Naive thymus-derived CD8-positive, alpha-beta T cell (primary cell): ENCODE measurements at places on chromosomes 2 and 18.

- no peak for DNase-seq
These were observed 483.9 kb upstream of the ZNF804A start for GRCh38 chr2:184114439-184114838.

GRCh38 chr2:190589008-190589407 lies 54.5 kb upstream of the NEMP2 start:
- no peak for DNase-seq

DNA sequence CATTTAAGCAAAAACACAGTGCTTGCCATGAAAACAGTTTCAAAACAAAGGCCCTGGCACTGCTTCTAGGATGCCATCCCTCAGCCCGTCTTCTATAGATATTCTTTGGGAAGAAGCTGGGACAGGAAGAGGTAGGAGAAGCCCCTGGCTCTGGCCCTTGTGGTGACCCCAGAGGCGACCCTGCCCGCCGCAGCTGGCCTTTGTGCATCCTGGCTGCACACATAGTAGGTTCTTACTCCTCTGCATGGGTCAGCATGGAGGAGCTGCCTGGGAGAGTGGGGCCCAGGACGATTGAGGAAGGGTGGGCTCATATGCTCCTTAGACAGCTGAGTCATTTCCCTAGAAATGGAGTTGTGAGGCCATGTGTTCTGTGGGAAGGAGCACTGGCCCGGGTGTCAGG lies 44.4 kb upstream of the OTOF start:
- DNase-seq: no peak

DNA sequence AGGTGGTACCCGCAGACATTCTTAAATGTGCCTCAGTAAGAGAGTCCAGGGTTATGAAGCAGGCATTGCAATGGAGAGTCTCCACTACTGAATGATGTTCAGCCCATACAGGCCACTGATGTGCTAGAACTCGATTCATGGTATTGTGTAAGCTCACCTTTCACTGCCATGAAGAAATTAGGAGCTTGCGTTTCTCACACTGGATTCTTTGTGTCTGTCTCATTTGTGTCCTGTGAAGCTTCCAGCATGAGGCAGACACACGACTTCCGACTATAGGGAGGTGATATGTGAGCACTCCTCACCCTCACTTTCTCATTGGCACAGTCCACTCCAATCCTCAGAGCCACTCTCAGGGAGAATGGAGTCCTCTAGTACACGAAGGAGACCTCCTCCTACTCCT lies 677.4 kb upstream of the RAB6C start:
- no peak for DNase-seq

- no peak for DNase-seq
These were observed 60.4 kb downstream of the C18orf63 start for GRCh38 chr18:74375999-74376398.

- no peak for DNase-seq
These were observed 149.1 kb downstream of the GREB1L start for GRCh38 chr18:21391074-21391673.

- DNase-seq: no peak
These were observed 1.2 kb downstream of the ZNF514 start for GRCh38 chr2:95158441-95158840.

DNA sequence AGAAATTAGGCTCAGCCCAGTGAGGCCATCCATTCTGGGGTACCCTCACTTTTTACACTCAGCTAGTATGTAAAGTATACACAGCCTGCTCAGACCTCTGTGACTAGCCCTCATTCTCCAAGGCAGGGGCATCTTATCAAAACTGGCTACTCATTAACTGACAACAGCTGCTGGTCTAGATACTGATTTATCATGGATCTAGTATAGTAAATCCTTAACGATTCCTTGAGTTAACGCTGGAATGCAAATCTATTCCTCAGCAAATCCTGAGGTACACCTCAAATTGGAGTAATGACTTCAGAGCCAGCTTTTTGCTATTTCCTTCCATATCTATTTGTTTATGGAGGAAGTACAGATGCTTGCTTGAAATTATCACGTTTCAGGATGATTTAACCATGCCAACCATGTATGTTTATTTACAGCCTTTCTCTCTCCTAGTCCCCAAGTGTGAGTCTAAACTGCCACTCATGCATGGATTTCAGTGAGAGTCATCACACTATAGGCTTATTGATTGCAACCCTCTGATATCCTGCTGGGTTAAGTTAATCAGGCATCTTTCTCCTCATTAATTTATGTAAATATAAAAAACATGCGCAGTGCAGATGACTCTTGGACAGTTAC lies 70.2 kb upstream of the DOK6 start:
- DNase-seq: no peak

DNA sequence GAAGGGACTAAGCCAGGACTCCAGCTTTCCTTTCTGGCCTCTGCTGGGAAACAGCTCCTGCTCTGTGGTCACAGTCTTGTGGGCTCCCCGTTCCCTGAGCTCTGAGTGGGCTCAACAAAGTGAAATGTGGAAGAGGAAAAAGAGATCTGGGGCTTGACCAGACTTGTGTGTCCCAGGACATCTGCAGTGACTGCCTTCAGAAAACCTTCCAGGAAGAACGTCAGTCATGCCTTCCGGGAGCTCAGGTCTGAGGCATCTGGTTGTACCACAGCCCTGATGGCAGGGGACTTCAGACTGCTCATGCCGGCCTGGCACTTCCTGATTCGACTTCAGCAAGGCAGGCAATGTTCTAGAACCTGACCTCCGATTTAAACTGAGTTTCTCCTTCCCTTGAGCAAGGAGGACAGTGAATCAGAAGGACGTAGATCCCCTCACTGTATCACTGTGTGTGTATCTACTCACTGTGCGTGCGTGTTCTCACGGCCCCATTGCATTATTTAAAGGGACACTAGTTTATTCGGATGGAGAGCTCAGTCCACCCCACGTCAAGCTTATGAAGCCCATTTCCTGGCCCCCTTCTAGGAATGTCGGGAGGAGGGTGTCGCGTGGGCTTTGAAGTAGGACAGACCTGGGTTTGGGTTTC lies 548 bp upstream of the FBLN7 start:
- DNase-seq: peak; percentile 14

DNA sequence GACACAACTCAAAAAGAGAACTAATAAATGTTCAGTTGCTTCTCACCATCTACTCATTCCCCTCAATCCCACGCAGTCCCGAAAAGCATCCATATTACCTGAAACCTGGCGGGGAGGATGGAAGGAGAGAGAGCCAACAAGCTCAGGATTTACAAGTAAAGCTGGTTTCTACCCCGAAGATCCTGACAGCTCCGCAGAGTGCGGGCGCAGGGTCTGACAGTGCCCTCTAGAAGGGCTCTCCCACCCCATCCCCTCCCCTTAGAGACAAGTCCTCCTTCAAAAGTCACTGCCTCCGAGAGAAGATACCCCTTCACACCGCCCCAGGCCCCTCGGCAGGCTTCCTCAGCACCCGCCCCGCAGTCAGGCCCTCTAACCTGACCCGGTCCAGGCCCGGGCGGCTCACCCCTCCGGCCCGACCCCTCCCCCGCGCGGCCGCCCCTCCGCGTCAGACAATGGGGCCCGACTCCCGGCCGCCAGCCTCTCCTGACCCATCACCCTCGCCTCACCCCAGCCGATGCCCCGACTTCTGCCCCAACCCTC lies 550 bp downstream of the RAB1A start:
- no peak for DNase-seq

DNA sequence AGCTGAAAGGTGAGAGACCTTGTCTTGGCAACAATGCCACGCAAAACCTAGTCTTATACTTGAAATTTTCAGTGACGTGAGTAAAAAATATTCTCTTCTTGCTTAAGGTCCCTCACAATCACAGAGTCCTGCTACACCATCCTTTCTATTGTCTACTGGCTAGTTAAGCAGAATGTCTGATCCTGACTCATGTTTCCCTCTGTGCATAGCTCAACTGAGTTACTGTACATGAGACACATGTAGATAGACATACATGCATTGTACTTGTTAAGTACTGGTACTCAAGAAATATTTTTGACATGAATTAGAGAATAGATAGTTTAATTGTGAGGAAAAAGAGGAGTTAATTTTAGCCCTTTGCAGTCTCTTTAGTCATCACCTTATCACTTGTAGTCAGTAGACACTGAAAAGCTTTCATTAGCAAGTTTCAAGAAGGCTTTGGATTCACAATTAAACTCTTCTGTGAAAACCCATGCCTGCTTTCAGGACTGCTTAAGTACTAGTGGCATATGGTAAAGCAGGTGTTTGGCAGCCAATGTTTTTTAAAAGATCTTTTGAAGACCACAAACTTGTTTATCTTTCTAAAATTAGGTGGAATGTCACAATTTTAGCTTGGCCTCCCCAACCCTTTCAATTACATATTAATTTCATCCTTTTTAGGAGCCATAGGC lies 158.7 kb upstream of the CCDC150 start:
- DNase-seq: no peak

DNA sequence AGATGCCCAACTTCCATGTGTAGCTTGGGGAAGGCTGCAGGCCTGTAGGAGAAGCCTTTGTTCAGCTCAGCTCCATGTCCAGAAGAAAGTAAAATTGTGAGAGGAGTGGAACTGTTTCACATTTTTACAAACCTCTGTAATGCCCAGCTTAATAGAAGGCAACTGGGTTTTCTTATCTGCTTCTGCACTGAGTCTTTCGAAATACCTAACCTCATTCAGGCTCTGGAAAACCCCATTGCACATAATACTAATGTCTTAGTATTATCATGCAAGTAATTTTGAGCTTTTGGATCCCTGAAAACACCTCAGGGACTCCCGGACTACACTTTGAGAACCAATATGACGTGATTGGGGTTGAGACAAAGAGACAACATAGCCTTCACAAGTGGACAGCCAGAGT lies 5.8 kb downstream of the SMIM21 start:
- DNase-seq: no peak

- DNase-seq: no peak
These were observed 303.2 kb downstream of the MYCN start for GRCh38 chr2:16243411-16243996.

GRCh38 chr2:85132834-85133637 lies at the start of gene TCF7L1:
Gene TCF7L1, plus strand, starts transcription at chr2:85133392. Its CDS starts 293 bp downstream, at chr2:85133685.
- peak; percentile 20 for DNase-seq

DNA sequence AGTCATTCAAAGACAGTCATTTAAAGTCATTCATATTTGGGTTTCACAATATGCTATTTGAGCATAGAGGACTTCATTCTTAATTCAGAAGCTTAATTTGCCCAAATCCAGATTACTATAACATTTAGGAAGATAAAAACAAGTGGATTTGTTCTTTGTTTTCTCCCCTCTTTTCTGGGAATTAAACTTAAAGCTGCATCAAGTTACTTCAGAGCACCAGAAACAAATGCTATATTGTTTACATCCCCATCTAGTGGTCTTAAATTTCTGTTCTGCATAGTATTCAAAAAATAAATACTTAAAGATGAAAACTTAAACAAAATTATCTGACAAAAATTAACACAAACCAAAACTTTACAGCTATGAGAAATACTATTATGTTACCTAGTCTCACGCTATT lies 34.7 kb upstream of the MARCHF7 start:
- DNase-seq: no peak

DNA sequence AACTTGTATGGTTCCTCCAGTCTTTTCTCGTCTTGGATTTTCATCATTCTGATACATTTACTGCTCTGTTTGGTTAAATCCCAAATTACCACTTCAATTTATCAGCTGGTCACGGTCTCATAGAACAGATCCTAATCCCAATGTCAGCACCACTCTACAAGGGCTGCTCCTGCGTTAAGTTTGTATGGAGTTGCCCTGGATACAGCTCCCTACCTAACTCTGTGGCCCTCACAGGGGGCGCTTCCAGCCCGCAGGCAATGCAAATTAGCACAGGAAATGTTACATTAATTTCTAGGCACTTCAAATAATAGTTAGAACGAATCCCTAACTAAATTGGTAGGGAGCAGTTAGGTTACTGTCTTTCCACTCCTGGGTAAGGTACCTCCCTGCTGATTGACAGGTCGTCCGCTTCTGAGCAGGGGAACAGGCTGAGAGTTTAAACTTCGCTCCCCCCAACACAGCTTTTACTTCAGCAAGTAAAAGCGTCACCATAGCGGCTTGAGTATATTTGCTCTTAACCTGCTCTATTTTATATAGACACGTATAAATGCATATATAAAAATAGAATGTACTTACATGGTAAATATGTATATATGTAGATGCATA lies 238.5 kb upstream of the FANCL start:
- DNase-seq: no peak

- DNase-seq: peak; percentile 36
These were observed 3.1 kb downstream of the ARHGAP25 start for GRCh38 chr2:68737711-68738110.

DNA sequence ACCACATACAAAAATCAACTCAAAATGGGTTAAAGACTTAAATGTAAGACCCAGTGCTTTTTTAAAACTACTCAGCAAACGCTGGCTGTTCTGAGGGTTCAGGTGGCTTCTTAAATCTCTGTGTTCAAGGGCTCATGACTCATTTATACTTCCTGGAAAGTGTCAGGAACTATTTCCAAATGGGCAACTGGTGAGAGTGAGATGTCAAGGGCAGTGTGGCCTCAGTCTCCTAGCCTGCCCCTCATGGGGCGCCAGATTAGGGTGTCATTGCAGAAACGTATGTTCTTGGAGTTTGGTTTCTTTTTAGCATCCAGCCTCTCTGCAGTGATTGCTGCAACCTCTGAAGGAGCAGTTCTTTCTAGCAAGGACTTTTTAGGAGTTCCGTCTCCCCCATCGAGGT lies 485.4 kb downstream of the TNS1 start:
- no peak for DNase-seq

GRCh38 chr2:1731963-1732768 lies 12.1 kb downstream of the PXDN start:
- DNase-seq: no peak

- no peak for DNase-seq
These were observed 4.0 kb downstream of the NAGK start for GRCh38 chr2:71072492-71072891.

GRCh38 chr2:137659616-137660015 lies 304.7 kb upstream of the HNMT start:
- no peak for DNase-seq

DNA sequence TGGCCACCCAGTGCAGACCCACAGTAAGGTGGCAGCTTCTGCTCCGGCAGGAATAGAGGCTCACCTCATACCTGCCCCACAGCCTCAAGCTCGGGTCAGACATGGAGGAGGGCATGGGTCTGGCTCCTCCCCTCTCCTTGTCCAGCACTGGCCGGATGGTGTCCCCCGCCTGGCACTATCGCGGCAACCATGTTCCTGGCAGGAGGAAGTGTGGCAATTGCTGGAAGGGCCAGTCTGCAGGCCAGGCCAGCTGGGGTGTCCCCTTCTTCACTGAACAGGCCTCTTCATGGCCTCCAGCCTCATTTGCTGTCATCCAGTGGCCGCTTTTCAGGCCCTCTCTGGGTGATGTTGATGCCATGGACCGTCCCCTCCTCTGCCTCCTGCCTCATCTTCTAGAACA lies 41.4 kb upstream of the SMAD7 start:
- DNase-seq: no peak

DNA sequence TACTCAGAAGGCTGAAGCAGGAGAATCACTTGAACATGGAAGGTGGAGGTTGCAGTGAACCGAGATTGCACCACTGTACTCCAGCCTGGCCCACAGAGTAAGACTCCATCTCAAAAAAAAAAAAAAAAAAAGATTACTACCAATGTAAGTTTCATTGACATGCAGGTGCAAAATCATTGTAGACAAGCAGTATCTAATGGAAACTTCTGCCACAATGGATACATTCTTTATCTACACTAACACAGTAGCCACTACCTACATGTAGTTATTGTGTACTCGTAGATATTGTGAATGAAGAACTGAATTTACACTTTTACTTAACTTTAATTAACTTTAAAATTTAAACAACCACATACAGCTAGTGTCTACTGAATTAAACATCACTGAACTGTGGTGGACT lies 10.6 kb downstream of the PPP3R1 start:
- no peak for DNase-seq
